Skeletal muscle cell (primary cell): ENCODE measurements at places on chromosomes 4 and X.

DNA sequence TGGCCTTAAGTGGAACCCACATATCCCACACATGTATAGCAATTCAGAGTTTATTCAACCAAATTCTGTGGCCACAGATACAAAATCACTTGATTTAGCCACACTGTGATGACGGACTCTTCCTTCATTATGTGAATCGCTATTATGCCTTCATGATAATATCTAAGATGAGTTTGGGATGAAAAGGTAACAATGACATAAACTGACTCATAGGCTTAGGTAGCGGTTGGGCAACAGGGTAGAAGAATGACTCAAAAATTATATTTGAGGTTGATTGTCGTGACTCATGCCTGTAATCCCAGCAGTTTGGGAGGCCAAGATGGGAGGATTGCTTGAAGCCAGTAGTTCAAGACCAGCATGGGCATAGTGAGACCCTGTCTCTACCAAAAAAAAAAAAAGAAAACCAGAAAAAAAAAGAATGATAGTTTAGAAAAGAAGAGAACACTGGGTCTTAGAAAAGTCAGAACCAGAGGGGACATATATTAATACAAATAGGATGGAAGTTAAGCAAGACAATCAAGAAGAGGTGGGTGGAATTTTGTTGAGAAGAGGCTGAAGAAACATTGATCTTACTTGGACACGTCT, 70.4 kb upstream of the USP9X start:
- no peak for DNase-seq

DNA sequence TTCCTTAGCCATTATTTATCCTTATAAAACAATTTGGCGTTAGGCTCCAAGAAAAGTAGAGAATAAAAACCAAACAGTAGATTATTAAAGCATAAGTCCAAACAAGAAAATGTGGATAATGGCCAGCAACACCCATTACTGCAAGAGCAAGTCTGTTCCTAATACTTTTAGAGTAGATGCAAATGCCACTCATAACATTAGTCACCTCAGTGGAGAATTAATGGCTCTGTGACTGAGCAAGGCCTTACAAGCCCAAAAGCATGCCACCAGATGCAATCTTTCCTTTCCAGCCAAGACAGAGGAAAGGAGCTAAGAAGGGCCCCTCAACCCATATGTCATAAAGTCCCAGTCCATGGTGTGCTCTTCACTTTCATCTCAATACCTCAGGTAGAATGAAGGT, 373.8 kb downstream of the OPHN1 start:
- DNase-seq, result no peak

DNA sequence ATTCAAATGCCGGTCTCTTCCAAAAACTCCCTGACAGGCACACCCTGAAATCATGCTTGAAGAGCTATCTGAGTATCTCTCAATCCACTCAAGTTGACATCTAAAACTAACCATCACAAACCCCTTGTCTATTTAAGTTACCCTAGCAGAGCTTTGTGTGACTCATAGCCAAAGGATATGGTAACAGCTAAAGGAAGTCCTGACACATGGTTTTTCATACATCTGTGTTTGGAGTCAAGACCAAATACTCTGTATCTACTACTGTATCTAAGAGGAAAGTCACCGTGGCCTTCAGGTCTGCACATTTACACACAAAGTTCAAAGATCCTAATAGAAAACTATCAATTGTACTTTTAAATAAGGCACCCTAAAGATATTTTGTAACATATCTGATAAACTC, 239.6 kb upstream of the VCX start:
- DNase-seq, result no peak

DNA sequence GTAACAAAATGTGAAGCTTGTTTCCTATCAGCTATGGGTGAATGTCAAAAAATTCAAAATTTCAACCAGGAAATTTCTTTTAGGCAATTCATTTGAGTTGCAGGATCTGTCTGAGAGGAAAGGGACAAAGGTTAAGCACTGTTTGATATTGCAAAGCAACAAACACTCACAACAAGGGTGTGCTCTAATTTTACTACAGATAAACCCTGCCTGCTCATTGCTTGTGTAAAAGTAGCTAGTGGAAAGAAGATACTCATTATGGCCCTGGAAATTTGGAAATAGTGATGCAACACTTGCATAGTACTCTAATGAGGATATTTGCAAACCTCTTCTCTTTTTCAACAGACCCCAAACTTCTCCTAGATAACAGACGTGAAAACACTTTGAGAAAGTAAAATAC, 27.1 kb downstream of the FAM47E start:
- no peak for DNase-seq

- peak; percentile 96 for DNase-seq
Measured at GRCh38 chr4:89111833-89112563, 665 bp downstream of the TIGD2 start.

DNA sequence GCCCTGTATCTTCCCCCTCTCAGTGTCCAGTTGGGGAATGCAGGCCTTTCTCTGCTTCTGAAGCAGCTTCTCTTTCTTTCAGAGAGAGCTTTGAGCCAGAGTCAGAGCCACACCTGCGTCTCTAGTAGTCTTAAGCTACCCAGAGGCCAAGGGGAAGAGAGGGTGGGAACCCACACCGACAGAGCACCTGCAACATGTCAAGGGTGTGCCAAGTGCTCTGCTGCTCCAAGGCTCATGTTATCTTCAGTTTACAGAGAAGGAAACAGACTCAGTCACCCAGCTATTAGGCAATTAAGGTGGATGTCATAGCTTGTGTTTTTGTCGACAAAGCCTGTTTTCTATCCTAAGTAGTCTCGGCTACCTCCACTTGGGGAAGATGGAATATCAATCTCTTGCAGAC, 22.7 kb upstream of the RNF212 start:
- DNase-seq, result no peak

DNA sequence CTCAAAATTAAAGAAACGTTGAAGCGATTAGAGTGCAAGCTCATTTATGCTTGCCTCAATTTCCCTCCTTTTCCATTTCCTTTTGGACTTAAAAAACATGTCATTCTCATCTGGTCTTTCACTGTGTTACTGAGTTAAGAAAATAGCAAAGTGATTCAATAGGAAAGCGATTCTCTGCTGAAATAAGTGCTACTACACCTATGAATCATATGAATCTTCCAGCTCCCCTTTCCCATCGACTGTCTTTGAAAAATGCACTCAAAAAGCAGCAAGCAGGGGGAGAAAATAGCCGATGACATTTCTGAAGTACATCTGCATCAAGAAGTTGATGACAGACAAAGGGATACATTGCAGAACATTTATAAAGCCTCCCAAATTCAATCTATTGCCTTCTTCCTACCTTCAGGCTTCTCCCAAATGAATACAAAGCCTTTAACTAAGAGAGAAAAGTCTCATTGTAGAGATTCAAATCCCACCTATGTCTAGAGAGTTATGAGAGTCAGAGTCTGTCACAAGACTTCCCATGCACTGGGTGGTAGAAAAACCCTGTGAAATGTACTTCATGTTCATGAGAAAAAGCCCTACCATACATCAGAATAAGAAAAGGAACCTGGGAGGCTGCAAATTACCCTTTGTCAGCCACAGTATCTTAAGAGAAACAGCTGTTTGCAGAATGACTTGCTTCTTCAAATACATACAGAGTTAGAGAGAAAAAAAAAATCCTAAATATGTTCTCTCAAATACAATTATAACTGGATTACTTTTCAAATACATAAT, 78.9 kb downstream of the MBNL3 start:
- no peak for DNase-seq

- DNase-seq, result peak; percentile 11
Measured at GRCh38 chr4:143025081-143025704, 159.5 kb upstream of the USP38 start.

DNA sequence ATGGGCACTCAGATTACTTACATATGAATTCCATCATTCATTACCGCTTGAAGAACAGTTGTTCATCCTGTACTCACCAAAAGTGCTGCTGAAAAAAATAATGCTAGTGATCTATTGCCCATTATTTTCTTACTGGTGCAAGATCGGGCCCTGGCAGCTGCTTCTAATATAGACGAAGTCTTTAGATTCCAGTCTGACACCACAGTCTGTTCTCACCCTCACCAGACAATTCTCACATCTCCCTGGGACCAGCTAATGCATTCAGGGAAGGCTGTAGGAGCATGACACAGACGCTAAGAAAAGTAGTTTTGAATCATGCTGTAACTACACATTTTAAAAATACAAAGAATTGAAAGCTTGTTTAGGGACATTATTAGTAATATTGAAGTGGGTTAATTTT, 13.8 kb downstream of the GEMIN8 start:
- DNase-seq, result no peak

DNA sequence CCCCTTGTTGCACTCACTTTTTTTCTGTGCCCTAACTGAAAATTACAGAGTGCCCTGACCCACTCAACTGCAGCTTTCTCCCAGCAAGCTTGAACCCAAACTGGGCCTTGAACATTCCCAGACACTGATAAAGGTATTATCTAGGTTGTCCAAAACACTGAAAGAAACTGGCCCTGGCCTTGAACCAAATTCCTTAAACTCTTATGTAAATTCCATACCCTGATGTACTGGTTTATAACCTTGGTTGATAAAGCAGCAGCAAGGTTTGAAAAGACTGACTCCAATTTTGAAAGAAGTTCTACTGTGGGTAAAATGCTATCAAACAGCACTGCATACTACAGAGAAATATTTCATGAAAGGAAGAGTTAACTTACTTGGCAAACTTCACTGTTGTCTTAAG, 125.6 kb downstream of the PHF8 start:
- no peak for DNase-seq
